ENCODE measurements at places on chromosomes 12 and 14. TPM values are rescaled to one million over a fixed set of nuclear protein-coding genes. Genes with fewer than 3 reads are reported as not detected.

The NELL2 gene
- 33.8 TPM for polyA plus RNA-seq

DNA sequence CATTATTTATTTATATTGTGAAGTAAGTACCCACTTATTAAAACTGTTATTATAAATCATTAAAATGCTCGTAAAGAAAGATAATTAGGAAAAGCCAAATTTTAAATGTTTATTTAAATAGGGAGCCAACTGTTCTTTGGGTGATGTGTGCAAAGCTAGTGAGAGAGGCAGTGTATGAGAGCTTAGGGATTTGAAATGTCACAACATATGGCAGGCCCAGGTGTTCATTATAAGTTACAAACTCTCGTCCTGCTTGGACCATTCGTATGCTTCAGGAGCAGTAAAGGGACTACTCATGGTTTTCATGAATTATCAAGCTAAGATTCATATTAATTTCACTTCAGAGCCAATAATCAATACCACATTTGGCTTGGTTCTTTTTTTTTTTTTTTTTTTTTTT lies 154.5 kb downstream of the TGFB3 start:
- DNase-seq: no peak

DNA sequence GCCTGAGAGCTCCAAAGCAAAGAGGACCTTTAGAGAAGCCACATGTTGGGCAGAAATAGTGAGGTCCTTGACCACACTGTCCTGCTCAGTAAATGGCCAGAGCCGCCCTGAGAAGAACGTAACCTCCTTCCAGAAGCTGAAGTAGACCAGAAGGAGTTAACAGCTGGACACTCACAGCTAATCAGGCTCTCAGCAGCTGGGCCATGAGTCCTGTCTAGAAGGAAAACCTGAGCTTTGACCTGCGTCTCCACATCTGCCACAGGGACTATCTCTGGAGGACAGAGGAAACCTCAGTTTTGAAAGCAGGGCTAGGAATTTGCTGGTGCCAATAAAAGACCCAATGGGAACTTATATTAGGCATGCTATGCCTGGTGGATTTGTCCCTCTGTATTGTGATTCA lies 12.3 kb upstream of the DHRS4 start:
- DNase-seq: no peak

DNA sequence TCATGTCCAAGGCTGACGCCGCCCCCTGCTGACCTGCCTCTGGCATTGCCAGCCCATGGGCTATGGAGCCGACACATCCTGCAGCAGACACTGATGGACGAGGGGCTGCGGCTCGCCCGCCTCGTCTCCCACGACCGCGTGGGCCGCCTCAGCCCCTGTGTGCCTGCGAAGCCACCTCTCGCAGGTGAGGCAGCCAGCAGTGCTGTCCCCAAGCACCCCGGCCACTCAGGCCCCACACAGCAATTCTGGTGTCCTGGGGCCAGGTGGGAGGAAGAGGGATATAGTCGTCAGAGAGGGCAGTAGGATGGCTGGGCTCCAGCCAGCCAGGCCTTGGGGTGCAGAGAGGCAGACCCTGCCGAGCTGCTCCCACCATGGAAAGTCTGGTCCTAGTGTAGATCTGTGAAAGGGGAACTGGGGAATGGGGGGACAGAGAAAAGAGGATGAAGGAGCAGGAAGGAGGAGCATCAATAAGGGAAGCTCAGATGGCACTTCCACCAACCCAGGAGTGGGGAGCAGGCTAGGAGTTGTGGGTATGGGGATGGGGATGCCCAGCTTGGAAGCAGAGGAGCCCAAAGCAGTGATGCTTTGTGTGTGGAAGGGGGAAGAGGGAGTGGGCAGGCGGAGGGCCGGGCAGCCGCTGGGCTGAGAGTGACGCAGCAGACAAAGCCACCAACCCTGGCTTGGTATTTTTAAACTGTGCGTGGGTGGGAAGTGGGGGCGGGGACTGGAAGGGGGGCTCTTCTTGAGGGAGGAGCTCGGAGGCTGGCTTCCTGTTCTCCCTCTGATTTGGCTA lies 4.7 kb downstream of the NAB2 start:
- peak; percentile 43 for DNase-seq

The HPD gene
- polyA plus RNA-seq: 0.10 TPM

The DPY19L2 gene
- 26.0 TPM for polyA plus RNA-seq
